ENCODE measurements at places on chromosomes 5 and 9. TPM values are rescaled to one million over a fixed set of nuclear protein-coding genes. Genes with fewer than 3 reads are reported as not detected.

Gene RGS7BP
- not detected for total RNA-seq

DNA sequence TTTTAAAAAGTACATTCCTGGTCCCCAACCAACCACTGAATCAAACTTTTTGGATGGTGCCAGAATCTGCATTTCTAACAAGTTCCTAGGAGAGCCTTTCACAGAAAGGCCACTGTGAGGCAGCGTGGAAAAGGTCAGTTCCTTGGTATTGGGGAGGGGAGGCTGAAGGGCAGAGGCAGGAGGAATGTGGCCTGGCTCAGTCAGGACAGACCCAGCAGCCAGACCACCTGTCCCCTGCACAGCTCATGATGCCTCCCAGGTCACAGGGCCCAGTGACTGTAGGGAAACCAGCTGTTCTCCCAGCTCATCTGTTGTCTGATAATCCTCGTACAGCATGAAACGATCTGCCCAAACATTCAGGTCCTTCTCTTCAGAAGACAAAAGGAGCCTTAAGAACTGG, 132.9 kb downstream of the LHFPL2 start:
- DNase-seq: no peak

Gene SET
- total RNA-seq: 574 TPM

GRCh38 chr5:36888303-36888702, 11.7 kb downstream of the NIPBL start:
- no peak for DNase-seq

DNA sequence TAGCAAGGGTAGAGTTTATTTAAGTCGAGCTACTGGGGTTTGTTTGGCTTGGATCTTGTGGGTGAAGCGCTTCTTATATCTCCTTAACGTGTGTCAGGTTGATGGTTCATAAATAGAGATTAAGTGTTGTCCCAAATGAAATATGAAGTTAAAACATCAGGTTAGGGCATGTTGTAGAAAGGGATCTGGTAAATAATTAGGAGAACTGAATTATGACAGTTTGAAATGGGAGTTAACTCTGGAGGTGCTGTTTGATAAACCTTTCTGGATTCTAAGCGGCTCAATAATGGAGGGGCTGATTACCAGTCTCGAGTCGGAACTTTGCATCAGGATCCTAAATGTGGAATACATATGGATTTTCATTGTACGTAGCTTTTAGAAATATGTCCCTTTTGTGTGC, 717.0 kb upstream of the WWC1 start:
- DNase-seq: no peak

DNA sequence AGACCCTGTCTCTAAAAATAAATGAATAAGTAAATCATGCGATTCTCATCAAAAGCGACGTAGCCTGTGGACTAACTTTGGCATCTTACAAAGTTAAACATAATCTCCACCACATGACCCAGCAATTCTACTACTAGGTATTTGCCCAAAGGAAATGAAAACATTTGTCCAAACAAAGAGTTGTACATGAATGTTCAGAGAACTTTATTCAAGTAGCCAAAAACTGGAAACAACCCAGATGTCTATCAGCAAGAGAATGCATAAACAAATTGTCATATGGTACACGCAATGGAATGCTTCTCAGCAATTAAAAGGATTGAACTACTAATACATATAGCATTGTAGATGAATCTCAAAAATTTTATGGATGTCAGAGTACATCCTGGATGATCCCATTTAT, 82.6 kb downstream of the ADRB2 start:
- DNase-seq: no peak

Data from activated CD8-positive, alpha-beta T cell treated with anti-CD3 and anti-CD28 coated beads, Interleukin-2, amount 10 ng/mL, durations not matched to agents 7 days and 5 days (primary cell).